Activated T-helper 2 cell treated with anti-CD3 and anti-CD28 coated beads, Interferon-gamma antibody, Interleukin-2, Interleukin-4, amounts not matched to agents 10 μg/mL and 5 μg/mL and 100 μg/mL, durations not matched to agents 14 hours and 24 hours and 36 hours (primary cell): ENCODE measurements at places on chromosomes 3 and 15. TPM values are rescaled to one million over a fixed set of nuclear protein-coding genes. Genes with fewer than 3 reads are reported as not detected.

Gene C3orf85
- total RNA-seq: not detected in 2 replicates

Gene MKRN3
- 1.0 and 1.9 TPM in 2 replicates for total RNA-seq

Gene ATP10A
- total RNA-seq: 40.1 and 44.4 TPM in 2 replicates

Gene DLL4
- total RNA-seq: 0.14 and 0.37 TPM in 2 replicates
